ENCODE measurements at places on chromosomes 11 and 22.

DNA sequence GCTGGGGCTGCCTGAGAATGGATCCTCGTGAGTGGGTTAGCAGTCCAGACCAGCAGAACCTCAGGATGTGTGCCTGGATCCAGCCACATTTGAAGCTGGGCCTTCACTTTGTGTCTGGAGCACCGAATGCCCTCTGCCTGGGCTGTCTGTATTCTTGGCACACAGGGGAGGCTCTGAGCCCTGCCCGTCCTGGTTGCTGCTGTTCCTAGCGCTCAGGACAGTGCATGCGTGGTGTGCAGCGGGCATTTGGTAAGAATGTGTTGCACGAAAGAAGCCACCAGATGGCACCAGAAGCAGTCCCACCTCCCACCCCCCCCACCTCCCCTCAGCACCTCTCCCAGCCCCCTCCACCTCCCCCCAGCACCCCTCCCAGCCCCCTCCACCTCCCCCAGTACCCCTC is 4.1 kb upstream of the MAPK11 start:
- no peak for DNase-seq

GRCh38 chr11:131710511-131710910 is 340.1 kb downstream of the NTM start:
- DNase-seq: no peak

DNA sequence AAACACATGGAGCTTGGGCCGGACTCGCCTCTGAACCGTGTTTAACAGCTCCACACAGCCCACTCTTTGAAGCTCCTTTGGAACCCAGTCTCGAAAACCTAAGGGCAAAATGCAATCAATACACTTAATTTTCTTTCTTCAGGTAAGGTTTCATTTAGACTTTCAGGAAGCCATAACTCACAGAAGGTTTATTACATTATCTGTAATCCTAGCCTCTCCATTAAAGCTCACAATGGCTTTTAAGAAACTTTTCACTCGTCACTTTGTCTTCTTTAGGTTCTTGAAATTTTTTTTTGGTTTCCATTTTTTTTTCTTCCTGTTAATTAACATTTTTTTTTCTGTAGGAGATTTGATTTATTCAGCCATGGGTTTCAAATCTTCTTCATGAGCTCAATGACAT is 91.3 kb downstream of the ARL14EP start:
- no peak for DNase-seq

GRCh38 chr11:134478176-134478575 is 66.1 kb upstream of the B3GAT1 start:
- DNase-seq: no peak

DNA sequence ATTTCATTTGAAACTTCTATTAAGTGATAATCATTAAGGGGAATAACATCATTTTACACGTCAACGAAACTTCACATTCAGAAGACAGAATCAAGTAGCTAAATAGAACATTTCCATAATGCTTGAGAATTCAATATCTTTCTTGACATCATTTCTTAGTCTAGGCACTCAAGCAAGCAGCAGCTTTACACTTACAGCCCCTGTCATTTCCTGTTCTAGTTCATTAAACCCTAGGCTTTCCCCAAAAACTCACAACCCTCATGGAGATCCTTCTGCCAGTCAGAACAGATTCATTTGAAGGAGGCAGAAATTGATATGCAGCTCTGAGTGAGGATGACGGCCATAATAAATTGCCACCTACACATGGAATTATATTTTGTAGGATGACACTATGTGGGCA is 5.3 kb upstream of the HORMAD2 start:
- DNase-seq: no peak

DNA sequence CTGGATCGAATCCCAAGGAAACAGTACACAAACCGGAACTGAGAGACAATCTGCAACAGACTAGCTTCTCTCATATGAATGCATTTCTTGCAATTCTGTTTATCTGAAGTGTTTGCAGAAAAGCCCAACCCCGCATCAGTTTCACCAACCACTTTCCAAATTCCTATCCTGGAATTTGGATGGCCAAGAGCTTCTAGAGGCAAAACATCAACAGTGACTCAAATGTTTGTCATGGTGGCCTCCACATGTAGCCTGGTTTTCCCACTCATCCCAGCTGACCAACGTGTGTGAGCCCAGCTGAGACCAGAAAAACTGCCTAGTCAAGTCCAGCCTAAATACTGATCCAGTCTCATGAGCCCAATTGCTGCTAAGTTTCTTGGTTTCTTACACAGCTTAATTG is 8.3 kb upstream of the MIEF1 start:
- DNase-seq: no peak

DNA sequence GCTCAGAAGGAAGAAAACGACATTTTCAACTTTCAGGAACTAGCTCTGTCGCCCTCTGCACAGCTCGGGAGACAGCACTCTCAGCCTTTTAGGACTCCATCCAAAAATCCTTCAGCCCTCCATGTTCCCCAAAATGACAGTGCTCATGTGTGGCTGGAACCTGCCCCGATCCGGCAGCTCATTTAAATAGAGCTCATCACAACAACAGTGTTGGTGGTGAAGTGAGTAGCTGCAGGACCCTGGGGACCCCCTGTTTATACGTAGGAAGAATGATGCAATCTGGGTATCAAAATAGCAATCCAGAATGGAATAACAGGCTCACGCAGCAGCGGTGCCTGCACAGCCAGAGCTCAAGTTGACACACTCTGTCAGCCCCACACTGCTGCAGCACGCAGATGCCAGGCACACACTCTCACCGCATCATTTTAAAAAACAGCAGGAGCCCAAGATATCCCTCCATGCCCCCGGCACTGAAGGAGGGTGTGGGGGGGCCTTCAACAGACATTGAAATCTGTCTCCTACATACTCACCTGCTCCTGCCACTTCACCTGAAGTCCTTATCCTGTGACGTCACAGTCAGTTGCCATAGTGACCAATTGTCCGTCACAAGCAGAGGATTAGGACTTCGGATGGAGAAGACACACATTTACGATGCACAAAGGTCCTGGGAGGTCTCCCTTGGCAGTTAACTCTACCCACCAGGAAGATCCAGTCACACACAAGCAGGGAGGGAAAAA is 24.0 kb downstream of the TRIM66 start:
- DNase-seq: no peak

DNA sequence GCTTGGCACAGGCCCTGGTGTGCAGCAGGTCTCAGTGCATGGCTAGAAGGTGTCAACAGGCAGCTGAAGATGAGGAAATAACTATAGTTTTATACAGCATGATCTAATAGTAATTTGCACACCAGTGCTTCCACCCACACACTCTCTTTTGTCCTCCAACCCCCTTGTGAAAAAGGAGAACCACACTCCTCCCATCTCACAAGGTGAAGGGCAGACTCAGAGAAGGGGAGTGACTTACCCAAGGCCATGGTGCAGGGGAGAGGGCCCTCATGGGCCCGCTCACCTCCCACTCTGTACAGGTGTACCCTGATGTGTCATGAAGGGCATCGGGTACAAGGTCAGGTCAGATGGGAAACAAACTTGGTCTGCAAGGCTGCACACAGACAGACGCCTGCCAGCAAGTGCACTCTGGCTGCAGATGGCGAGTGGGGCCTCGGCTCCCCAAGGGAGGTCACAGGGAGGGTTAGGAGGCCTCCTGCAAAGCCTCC is 53.4 kb downstream of the DGCR2 start:
- no peak for DNase-seq

DNA sequence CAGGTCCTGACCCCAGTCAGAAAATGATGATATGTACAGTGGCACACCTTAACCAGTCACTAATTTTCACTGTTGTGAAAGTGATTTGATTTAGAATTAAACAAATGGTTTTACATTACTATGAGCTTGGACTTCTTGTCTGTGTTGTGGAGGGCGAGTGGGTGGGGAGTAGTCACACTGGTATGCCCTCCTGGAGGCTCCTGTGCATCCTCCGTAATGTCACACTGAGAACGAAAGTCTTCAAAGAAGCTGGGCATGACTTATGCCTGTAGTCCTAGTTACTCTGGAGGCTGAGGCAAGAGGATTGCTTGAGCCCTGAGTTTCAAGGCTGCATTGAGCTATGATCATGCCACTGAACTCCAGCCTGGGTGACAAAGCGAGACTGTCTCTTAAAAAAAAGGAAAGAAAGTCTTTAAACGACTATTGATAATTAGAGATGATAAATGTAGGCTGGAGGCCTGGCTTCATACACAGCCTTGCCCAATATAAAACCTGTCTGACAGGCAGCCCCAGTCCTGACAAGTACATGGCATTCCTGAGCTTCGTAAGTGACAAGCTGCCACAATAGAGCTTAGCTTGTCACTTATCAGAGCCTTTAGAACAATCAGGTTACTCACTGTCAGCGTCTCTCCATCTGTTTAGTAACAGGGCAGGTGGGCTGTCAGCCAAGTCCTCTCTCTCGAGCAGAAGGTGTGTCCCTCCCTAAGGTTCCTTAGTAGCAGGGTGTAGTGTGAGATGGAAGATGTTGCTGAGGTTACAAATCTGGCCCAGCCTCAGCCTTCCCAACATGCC is 5.0 kb upstream of the LIMK2 start:
- DNase-seq: no peak

- no peak for DNase-seq
Observed at GRCh38 chr22:32518848-32519247, 44.2 kb downstream of the FBXO7 start.

GRCh38 chr11:105923807-105924206 is 98.2 kb downstream of the MSANTD4 start:
- no peak for DNase-seq

GRCh38 chr11:6377902-6378639 is 12.2 kb upstream of the SMPD1 start:
- DNase-seq: no peak

DNA sequence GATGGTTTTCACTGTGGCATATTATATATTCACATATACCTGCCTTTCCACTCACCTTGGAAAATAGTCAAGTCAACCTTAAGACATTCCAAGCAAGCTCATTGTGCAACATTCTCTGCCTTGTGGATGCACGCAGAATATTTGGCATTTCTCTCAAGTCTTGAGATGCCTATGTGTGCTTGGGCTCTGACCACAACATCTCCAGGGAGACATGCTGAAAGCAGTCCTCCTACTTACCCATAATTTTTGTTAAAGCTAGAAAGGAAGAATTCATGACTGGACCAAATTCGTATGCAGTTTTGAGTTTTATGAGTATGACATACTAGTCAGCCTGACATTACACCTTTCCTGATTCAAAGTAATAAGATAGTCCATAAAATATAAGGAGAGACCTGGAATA is 684.0 kb downstream of the OPCML start:
- DNase-seq: no peak

- DNase-seq: no peak
Observed at GRCh38 chr11:81135570-81135969, 1598.1 kb downstream of the FAM181B start.

DNA sequence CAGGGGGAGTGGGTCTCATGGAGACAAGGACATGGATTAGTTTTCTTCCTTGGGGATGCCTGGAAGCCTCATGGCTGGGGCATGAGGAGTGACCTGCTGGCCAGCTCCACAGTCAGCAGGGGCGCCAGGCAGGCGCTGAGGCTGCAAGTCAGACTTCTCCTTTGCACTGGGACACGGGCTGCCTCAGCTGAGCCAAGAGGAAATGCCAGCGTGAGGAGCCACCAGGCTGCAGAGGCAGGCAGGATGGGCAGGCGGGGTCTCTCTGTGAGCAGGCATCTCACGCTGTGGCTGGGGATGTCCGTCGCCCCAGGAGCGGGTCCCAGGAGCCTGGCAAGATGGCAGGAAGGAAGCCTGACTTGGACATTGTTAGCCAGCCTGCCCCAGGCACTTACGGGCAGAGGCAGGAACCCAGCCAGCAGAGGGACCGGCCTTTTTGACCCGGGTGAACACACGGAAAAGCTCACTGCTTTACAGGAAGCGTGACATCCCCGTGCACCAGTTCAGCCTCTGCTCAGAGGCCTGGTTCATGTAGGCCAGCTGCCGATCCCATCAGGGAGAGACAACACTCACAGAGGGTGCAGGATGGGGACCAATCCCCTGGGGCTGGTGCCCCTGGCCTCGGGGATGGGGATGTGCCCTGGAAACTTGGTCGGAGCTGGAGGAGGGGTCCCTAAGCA is 10.2 kb downstream of the GNB1L start:
- DNase-seq: no peak

Measured in NCI-H2029 (cell line).